ENCODE measurements at places on chromosomes 16 and 17.

DNA sequence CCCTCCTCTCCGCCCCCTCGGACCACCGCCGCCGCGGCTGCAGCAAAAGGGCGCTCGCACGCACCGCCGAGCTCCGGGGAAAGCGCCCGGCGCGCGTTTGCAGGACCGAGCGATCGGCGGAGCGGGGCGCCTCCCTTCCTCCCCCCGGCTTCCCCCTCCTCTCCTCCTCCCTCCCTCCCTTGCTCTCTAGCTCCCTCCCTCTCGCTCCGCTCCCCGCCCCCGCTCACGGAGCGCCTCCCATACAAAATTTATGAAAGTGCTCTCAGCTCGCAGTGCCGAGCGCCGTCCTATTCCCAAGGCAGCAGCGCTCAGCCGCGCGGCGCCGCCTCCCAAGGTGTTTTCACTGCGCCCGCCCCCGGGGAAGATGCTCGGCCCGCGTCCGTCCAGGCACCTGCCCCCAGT lies at the start of gene RTN4RL1:
Gene RTN4RL1, minus strand, starts transcription at position 115 of the 402 bp plus-strand sequence. CDS start 469 bp downstream, outside the sequence.
- peak; percentile 23 for DNase-seq

DNA sequence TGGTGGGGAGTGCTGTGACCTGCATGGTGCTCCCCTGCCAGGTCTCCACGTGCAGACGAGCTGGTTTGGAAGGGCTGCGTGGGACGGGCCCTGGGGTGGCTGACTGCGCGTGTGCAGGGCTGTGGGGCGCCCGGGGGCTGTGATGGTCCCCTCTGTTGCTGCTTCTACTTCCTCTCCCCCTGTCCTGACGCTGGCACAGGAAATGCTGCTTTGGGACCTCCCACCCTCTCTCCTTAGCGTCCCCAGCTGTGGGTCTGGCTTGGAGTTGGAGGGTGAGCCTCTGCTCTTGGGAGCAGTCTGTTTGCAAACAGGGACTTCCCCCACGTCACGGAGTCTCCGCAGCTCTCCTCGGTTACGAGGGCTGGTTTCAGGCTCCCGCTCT lies 35.2 kb downstream of the TSC2 start:
- no peak for DNase-seq

DNA sequence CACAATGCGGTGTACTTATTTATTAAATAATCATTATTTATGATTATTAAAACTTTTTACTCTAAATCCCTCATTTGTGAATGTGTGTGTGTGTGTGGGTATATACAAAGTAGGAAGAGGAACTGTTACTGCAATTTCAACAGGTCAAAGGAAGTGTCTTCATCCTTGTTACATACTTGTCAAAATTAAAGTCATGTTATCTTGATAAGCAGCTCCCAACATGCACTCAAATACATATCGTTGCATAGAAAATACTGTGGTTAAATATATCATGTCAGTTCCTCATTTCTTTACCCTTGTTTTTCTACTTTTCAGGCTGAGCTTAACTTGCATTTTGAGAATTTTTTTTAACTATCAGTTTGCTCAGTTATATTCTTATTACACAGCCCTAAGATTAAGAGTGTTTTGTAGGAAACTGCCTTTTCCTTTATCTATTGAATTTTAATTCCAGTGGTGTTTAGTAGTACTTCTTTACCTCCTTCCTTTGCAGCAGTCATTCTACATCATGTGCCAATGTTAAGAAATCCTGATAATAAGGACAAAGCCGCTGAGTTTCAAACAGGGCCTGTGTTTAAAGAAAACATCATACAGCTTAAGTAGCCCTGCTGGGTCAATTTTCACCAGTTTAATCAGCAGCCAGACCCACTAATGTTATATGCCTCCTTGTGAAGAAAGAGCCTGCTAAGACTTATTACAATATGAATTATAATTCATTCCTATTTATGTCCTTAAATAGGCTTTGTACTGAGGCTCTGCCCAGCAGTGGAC lies 7.2 kb downstream of the EFCAB5 start:
- DNase-seq, result no peak

- DNase-seq, result no peak
Observed at GRCh38 chr16:11320170-11320569, 25.1 kb upstream of the RMI2 start.

GRCh38 chr17:41973408-41973811 lies 6.8 kb downstream of the CNP start:
- no peak for DNase-seq

- no peak for DNase-seq
Observed at GRCh38 chr16:50834701-50835100, 92.8 kb downstream of the CYLD start.

DNA sequence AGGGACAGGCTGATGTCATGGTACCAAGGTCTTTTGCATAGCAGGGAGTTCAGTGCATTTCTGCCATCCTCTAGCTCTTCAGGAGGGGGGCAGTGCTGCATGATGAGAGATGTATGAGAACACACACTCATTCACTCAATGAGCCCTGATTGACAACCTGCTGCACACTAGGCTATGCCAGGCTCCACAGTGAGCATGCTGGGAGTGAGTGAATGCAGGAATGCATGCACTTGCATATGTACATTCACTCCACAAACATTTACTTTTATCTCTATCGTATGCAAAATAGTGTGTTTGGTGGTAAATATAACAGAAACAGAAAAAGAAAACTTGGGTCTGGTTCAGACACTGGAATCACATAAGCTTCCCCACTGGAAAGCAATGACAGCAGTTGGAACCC lies 374.1 kb upstream of the C16orf82 start:
- no peak for DNase-seq

- no peak for DNase-seq
Observed at GRCh38 chr17:43676471-43676870, 14.7 kb upstream of the MEOX1 start.

DNA sequence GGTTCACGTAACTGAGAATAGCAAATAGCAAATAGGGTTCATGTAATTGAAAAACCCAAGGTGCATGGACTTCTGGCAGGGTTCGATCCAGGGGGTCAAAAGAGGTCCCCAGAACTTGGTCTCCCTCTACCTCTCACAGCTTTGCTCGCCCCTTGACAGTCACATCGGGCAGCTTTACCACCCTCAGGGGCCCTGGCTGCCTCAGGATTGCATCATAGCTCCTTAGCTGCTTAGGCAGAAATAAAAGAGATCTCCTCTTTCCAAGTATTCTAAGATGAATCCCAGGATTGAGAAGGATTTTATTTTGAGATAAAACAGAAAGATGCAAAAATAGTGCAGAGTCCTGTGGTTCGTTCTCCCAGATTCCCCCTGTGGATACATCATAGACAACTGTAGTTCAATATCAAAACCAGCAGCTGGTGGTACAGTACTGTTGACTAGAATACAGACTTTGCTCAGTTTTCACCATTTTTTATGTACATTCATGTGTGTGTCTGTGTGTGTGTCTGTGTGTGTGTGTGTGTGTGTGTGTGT lies 12.8 kb downstream of the ADGRG3 start:
- no peak for DNase-seq

- DNase-seq, result no peak
Observed at GRCh38 chr17:13572581-13572980, 29.1 kb downstream of the HS3ST3A1 start.

DNA sequence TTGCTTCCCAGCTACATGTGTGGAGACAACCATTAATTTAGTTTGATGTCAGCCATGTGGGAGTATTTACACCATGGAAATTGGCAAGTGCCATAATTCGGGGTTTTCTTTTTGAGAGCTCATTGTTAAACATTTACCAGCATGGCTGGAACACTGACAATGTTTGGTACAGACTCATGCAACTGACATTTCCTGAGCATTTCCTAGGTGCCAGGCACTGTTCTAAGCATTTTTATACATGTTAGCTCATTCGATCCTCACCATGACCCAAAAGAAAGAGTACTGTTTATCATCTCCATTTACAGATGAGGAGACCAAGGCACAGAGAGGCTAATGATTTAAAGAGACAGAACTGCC lies 86.9 kb downstream of the FOXL1 start:
- no peak for DNase-seq

DNA sequence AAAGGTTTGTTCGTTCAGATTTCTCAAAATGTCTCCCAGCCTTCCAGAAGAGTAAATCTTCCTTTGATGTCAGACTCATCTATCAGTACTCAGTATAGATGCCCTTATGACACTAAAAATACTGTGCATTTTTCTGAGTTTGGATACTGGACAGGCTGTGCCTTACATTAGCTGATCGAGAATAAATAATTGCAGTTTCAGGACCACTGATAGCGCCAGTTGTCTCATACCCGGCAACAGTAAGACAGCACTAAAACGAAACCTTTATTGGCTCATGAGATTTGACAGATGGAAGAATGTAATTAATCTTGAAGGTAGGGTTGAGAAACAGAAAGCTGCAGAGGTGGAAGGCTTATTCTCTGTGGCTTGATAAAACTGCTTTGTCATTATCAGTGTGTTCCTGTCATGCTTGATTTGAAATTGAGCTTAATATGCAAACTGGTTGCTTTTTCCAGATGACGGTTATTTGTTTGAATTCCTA lies 1.2 kb downstream of the ATP6V0A1 start:
- no peak for DNase-seq

DNA sequence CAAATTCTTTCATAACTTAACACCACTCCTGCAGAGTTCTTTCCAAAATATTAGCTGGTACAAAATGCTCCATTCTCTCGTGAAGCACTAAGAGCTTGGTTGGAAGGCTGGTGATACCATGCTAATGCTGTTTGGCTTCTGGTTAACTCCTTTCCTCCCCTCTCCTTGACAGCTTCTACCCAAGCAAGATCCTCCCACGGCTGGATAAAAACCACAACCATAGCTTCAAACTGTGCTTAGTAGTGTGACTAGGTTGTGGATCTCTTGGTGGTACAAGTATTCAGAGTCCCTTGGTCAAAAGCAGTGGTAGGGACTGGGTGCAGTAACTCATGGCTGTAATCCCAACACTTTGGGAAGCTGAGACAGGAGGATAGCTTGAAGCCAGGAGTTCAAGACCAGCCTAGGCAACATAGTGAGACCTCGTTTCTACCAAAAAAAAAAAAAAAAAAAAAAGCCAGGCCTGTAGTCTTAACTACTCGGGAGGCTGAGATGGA lies 2.3 kb downstream of the PHAF1 start:
- no peak for DNase-seq

DNA sequence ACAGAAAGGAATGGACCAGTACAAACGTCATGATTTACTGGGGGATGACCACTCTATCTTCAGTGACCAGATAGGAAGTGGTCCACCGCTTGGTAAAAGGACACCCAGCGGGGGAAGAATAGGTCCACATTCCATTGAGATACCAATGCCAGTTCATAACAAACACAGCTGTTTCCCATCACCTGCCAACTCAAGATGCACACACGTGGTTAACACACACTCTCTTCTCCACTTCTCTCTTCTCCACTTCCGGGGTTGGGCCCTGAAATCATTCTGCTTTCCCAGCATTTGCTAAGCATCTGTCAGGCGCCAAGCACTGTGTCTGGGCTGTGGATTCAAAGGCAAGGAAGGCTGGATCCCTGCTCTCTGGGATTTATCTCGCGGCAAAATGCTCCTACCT lies 175.5 kb downstream of the SLC39A11 start:
- no peak for DNase-seq

DNA sequence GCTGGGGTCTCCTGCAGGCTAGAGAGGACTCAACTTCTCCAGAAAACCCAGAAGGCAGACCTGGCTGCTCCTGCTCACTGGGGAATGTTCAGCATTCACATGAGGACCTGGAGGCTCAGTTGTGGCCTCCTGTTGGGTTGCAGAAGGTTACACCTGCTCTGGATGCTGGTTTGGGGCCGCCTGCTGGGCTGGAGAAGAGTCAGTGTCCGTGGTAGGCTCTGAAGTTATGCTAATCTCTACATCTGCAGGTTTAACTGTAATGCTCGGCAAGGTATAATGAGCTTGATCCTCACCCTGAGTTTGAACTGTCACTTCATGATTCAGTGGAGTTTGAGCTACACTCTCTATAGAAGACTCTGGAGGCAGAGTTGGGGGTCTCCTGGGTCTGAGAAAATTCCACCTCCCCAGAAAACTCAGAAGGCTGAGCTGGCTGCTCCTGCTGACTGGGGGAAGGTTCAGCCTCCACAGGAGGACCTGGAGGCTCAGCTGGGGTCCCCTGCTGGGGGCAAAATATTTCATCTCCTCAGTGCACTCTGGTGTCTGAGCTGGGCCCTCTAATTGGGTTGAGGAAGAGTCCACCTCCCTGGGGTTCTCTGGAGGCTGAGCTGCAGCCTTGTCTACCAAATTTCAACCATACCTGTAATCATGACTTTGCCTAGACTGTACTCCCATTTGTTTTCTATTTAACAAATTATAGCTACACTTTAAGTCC lies 23.5 kb downstream of the RDM1 start:
- DNase-seq, result no peak

- no peak for DNase-seq
Observed at GRCh38 chr16:31710134-31710533, 163.5 kb upstream of the ZNF267 start.

DNA sequence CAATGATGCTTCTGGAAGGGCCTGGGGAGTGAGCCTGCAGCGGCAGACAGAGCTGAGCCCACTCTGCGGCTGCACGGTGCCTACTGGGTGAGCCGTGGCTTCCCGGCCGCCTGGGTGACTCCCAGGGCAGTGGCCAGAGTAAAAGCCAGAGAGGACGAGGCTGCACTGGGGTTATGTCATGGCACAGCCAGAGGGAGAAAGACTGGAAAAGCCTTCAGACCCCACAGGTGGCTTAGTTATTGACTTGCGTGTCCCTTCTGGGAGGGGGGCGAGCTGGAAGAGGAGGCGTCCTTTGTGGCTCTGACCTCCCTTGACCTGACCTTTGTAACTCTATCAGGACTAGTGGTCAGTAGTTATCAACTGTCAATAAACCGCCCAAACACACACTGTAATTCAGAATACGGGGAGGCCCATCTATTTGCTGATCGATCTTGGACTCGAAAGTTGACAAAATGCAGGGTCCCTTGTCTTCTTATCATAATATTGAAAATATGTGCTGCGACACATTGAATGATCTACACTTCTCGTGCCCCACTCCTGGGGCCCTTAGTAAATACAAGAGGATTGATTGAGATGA lies 385.9 kb upstream of the ZFHX3 start:
- no peak for DNase-seq

DNA sequence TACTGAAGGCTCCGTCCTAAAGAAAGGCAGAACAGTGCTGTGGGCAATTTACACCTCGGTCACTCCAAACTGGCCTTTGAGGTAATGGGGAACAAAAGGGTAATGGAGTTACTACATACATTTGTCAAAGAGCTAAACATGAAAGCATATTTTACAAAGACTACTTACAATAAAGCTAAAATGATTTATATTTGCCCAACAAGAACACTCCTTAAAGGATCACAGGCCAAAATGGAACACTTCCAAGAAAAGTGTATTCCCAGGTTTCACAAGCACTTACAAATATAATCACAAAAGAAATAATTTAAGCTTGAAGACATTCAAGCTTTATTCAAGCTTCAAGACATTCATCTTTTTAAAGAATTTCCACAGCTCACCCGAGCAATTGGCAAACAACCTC lies 29.3 kb downstream of the C17orf67 start:
- no peak for DNase-seq

GRCh38 chr16:17983847-17984639 lies 352.5 kb downstream of the NPIPA8 start:
- DNase-seq, result no peak

DNA sequence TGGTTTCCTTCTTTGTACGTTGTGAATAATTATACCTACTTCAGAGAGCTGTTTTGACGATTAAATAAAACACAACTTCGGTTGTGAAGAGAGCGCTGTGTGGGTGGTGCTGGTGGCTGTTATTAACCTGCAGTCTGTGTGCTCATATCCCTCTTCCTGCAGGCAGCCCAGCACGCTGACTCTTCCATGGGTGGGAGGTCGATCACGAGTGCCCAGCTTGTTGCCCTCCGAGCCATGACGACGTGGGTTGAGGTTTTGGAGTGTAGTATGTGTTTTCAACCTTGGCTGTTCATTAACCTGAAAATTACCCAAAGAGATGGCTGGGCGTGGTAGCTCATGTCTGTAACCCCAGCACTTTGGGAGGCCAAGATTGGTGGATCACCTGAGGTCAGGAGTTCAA lies 11.3 kb upstream of the GCSH start:
- DNase-seq, result no peak

Data from activated CD8-positive, alpha-beta memory T cell treated with anti-CD3 and anti-CD28 coated beads for 1 hour (primary cell).